ENCODE measurements at places on chromosomes 5 and 9.

- peak; percentile 19 for DNase-seq
These were observed 130.1 kb downstream of the GAPVD1 start for GRCh38 chr9:125391704-125392103.

- DNase-seq = no peak
These were observed 6.8 kb downstream of the HSPB3 start for GRCh38 chr5:54462281-54462680.

GRCh38 chr5:60494635-60495034 is 205.3 kb downstream of the DEPDC1B start:
- DNase-seq = no peak

- DNase-seq = no peak
These were observed 16.7 kb downstream of the PRLR start for GRCh38 chr5:35213608-35214007.

DNA sequence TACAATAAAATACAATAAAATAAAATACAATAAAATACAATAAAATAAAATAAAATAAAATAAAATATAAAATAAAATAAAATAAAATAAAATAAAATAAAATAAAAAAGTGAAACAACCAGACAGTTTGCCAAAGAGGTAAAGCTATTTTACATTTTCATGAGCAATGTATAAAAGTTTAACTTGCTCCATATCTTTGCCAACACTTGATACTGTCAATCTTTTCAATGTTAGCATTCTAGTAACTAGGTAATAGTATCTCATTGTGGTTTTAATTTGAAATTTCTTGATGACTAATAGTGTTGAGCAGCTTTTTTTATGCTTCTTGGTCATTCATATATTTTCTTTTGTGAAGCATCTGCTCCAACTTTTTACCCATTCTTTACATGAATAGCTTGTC is 17.3 kb downstream of the TTC33 start:
- DNase-seq = no peak

DNA sequence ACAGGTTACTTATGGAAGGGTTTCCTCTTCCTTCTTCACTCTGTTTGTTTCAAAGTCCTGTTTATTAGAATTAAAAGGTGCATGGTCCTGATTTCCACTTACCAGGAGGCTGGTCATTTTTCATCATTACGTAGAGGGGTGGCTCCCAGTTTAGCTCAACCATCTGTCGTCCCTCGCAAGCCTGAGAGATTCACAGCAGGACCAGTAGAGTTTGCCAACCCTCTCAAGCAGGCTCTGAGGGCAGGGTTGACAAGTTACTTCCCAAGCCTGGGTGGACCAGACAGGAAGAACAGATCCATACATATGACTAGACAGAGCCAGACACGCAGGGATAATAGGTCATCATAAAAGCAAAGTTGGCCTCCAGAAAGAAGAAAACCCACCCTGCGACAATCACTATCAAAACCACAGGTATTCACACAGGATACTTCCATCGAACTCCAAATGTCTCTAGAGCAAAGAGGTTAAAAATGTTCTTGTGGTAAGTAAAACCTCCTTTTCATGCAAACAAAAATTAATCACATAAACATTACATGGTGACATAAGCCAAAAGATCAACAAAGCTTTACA is 151.9 kb downstream of the ELAVL2 start:
- no peak for DNase-seq

All from H9 (cell line).